EL (cell line): ENCODE measurements at places on chromosomes 4 and X.

DNA sequence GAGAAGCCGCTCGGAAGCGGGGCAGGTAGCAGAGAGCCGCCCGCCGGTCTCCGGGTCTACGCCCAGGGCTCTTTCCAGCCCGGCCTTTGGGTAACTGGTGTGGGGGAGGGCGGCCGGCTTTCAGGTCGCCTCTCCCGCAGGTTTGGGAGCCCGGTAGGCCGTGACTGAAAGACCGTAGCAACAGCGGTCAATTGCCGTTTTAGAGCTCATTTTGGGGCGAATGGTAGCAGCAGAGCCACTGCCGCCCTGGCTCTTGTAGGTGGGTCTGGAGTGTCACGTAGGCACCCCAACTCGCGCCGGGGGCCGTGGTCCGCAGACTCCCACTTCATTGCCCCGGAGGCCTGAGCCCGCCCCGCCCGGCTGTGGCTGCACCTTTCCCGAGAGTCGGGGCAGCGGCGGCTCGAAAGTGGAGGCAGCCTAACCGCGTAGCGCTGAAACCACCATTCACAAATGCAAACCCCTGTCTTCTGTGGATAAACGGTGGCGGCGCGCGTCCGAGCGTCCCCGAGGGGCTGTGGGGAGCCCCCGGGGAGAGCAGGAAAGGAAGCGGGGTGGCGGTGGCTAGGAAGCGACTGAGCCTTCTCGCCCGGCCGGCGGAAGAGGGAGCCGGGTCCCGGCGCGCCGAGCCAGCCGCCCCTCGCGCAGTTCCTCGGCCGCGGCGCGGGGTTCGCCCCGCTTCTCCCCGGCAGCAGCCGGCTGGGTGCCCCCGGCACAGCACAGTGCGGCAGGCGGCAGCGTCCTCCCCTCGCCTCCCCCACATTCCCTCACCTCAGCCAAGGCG is 2185.1 kb upstream of the TENM3 start:
- no peak for DNase-seq

DNA sequence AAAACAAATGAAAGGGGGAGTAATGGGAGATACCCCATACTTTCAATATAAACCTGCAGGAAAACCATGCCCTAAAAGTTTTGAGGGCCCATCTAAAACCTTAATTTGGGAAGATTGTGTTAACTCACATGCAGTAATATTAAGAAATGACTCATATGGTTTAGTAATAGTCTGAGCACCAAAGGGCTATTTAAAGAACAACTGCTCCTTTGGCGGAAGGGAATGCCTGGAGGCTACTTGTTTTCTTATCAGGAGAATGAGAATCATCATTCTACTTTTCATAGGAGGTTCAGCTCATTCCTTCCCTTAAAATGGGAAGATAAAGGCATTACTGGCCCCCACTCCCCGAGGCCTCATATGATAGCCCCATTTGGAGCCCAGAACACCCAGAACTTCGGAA is 47.6 kb downstream of the SPIN3 start:
- DNase-seq, result peak; percentile 29

DNA sequence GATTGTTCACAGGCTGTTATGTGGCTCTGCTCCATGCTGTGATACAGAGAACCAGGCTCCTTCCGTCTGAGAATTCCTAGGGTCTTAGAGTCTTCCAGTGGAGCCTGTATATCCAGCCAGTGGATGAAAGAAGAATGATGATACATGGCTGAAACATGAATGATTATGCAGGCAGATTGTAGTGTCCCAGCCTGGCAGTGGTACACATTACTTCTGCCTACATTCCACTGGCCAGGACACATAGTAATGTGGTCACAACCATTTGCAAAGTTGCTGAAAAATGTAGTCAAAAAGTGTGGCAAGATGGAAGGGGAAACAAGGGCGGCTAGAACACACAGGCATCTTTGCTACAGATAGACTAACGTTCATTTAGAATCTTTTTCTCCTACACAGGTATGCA is 4.5 kb upstream of the GBA3 start:
- DNase-seq, result peak; percentile 25

DNA sequence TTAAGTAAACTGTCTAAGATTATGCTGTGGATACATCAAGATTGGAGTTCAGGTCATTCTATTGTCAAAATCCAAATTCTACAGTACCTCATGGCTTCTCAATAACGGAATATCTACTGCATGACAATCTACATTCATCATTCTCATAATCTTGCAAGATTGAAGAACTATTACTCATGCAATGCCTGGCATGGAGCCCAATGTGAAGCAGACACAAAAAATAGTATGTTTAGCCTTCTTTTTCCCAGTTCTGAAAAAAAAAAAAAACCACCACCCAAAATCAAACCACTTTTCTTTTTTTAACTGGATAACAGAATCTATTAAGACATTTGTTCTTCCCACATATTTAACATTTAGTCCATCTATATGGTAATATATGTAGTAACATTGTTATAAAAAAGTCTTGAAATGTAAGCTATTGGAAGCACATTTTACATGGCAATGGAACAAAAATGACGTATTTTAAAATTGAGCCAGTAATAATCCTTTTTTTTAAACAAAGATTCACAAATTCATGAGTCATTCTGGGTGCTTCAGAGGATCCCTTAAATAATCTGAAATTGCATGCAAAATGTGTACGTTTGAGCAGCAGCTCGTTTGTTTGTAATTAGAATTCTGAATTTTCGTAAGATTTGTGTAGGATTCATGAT is 232.2 kb upstream of the FMR1 start:
- DNase-seq, result no peak

DNA sequence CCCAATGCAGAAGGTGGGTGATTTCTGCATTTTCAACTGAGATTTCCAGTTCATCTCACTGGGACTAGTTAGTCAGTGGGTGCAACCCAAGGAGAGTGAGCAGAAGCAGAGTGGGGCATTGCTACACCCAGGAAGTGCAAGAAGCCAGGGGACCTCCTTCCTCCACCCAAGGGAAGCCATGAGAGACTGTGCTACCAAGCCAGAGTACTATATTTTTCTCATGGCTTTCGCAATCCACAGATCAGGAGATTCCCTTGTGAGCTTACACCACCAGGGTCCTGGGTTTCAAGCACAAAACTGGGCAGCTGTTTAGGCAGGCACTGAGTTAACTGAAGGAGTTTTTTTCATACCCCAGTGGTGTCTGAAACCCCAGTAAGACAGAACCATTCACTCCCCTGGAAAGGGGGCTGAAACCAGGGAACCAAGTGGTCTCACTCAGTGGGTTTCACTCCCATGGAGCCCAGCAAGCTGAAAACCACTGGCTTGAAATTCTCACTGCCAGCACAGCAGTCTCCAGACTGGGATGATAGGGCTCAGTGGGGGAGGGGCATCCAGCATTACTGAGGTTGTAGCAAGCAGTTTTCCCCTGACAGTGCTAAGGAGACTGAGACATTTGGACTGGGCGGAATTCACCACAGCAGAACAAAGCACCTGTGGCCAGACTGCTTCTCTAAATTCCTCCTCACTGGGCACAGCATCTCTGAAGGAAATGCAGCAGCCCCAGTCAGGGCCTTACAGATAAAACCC is 903.4 kb downstream of the TECRL start:
- no peak for DNase-seq

- DNase-seq, result peak; percentile 42
Measured at GRCh38 chrX:119398974-119399771, at the start of gene SLC25A43. TSS of gene SLC25A43 (plus strand) at chrX:119399336. CDS start at chrX:119399404, 68 bp downstream.

- no peak for DNase-seq
Measured at GRCh38 chr4:124703154-124703553, 9.4 kb downstream of the ANKRD50 start.

GRCh38 chr4:95548738-95549245 is at the start of gene UNC5C:
TSS of gene UNC5C (minus strand) at chr4:95548973.
- no peak for DNase-seq

- DNase-seq, result no peak
Measured at GRCh38 chrX:43716696-43717095, 60.6 kb downstream of the MAOA start.

GRCh38 chrX:39678914-39679313 is 418.8 kb downstream of the BCOR start:
- DNase-seq, result no peak

GRCh38 chr4:156598138-156598681 is 373.4 kb downstream of the PDGFC start:
- peak; percentile 25 for DNase-seq

- no peak for DNase-seq
Measured at GRCh38 chr4:154838155-154838554, 57.1 kb downstream of the RBM46 start.

- DNase-seq, result no peak
Measured at GRCh38 chr4:126800575-126801141, 832.1 kb upstream of the INTU start.

DNA sequence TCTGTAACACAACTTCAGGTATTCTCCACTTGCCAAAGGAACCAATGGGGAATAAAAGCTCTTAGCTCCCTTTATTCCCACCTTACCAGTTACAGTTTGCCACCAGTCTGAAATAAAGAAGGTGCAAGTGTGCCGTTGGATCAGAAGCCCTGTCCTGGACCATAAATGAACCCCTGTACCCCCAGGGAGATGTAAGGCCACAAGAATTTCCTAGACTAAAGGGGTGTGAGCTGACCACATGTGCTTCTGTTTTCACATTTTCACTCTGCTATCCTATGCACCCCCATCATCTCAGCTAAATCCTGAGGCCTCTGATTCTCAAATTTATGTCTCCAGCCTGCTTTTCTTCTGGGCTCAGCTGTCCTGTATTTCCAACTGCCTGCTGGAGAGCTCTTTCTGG is 221.2 kb downstream of the SPRY1 start:
- DNase-seq, result no peak
